AG20443 (cell line): ENCODE measurements at places on chromosomes 6 and 20.

DNA sequence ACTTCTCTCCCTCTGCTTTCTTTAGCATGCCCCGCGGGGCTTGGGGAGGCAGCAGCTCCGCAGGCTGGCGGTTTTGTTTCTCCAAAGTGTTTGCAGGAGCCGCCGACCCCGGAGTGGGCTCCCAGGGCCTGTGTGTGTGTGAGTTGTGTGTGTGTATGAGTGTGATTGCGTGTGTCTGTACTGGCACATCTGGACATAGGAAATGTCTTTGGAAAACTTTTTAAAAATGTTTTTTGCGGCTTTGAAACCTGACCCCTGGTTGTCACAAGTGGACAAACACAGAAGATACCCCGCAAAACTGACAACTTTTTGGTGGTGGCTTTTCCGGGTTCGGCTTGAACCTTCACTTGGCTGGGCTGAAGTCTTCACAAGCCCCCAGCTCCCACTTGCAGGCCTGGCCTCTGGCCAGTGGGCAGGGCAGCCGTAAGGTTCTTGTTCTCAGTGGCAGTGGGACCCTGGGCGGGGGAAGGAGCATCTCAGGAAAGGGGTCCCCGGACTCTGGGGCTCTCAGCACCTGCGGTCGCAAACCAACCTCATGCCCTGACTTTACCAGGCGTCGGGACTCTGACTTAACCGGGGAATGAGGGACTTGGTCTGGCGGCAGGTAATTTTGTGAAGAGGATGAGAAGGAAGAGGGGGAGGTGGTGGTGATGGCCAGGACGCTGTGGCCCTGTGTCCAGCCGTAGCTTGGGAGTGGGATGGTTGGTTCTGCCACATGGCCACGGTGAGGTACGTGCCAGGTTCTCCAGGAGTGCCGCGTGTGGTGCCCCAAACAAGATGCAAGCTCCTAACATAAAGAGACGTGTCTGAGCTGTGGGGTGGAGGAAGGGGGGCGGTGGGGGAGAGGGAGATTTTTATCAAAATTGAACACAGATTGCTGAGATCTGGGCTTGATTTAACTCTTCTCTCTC, 619 bp downstream of the DAAM2 start:
- DNase-seq: peak; percentile 32

DNA sequence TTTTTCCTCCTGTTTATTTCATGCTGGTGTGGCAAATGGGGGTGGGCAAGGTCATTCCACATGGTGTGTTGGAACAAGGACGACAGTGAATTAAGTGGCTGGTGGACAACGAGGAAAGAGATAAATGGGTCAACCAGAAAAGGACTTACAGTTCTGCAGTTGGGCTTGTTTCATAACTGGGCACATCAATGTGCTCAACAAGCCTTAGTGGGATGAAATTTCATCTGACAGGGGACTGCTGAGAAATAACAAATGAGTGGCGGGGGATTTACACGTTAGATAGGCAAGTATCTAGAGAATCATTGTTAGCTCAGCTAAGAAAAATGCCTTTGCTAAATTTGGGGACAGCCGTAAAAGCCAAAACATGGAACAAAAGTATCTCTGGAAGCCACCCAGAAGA, 163.6 kb downstream of the NRN1 start:
- DNase-seq: no peak

GRCh38 chr20:34581341-34582184, 23.0 kb downstream of the MAP1LC3A start:
- peak; percentile 68 for DNase-seq

GRCh38 chr6:105483492-105483891, 80.6 kb upstream of the PREP start:
- DNase-seq: peak; percentile 39

- no peak for DNase-seq
Observed at GRCh38 chr20:60573003-60573680, 614.9 kb downstream of the CDH26 start.

DNA sequence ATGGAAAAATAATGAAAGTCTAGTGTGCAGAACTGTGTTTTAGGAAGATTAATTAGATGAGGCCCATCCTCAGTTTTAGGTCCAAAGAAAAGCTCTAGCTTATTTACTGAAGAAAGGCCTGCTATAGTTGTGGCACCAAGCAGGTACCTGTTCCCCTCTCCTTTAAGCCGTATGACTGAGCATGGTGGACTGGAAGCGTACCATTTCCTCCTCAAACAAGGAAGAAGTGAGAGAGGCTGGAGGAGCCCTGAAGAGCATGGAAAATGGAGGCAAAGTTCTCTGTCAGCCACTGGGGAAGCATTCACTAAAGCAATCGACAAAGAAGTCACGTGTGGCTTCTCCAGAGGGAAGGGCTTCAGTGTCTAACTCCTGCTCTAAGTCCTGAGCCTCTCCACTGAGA, 100.2 kb downstream of the MAN1A1 start:
- no peak for DNase-seq

- DNase-seq: no peak
Observed at GRCh38 chr6:138923561-138923960, 64.5 kb downstream of the REPS1 start.

GRCh38 chr6:3211681-3212080, 15.8 kb downstream of the TUBB2B start:
- DNase-seq: peak; percentile 51

DNA sequence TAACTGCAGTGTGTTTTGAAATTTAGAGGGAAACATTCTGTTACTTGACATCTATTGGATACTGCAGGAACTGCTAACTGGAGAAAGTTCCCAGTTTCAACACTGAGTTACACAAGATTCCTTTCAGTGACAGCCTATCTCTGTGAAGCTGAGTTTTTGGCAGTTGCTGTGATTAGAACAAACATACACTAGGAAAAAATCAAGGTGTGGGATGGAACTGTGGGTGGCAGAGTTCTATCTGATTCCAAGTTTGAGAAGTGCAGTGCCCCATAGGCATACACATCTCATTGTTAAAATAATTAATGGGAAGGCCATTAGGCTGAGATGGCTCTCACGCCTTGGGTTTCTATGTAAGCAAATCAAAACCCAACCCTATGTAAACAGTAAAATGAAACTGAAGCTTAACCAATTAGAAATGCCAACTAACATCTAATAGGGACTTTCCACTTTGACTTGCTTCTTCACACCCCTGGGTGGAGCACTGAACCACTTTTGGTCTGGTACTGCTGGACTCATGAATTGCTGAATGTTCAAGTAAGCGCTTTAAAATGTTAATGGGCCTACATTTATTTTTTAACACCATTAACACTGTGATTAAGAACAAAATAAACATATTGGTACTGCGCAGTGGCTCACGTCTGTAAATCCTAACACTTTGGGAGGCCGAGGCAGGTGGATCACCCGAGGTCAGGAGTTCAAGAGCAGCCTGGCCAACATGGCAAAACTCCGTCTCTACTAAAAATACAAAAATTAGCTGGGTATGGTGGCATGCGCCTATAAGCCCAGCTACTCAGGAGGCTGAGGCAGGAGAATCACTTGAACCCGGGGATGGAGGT, 55.2 kb upstream of the TBC1D7 start:
- DNase-seq: peak; percentile 52

- DNase-seq: no peak
Observed at GRCh38 chr20:15756002-15756753, 817.1 kb downstream of the KIF16B start.

DNA sequence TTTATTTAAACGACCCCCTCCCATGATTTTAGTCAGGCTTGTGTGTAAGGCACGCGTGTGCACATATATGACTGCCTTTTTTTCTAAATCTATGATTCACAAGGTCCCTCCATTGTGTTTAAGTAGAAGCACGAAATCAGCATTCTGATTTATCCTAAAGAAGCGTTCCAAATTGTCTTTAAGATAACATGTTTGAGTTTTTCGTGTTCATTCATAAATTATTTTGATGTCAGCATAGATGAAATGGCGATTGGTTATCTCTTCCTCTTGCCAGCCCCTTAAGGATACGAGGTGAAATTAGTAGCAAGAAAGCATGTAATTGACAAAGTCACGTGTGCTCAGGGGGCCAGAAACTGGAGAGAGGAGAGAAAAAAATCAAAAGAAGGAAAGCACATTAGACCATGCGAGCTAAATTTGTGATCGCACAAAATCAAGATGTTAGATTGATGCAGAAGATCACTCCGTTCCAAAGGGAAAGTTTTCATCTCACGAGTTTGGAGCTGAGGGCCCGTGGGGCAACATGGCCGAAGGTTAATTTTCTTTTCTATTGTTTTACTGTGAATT, at the start of gene LIN28B:
TSS of gene LIN28B (plus strand) at position 377 of the 564 bp plus-strand sequence. CDS start at position 521, 144 bp downstream.
- DNase-seq: no peak

- no peak for DNase-seq
Observed at GRCh38 chr20:22492497-22492896, 91.9 kb downstream of the FOXA2 start.

- no peak for DNase-seq
Observed at GRCh38 chr6:130381012-130381411, 15.2 kb downstream of the TMEM200A start.

DNA sequence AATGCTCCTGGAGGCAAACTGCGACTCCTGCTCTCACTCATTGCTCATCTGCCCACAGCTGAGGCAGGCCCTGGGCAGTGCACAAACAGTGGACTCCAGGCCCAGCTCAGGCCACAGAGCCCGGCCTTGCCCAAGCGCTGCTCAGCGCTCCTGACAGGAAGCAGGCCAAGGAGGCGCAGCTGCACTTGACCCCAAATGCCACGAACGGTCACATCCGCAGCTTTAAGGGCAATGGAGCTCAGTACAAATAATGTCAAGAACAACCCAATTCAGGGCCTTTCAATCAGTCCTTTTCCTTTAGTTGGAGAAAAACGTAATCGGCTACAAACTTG, 33.8 kb downstream of the RRBP1 start:
- DNase-seq: peak; percentile 38

- DNase-seq: peak; percentile 73
Observed at GRCh38 chr6:11702500-11703130, 76.0 kb downstream of the ADTRP start.

- DNase-seq: no peak
Observed at GRCh38 chr6:87716928-87717614, 15.0 kb upstream of the AKIRIN2 start.

DNA sequence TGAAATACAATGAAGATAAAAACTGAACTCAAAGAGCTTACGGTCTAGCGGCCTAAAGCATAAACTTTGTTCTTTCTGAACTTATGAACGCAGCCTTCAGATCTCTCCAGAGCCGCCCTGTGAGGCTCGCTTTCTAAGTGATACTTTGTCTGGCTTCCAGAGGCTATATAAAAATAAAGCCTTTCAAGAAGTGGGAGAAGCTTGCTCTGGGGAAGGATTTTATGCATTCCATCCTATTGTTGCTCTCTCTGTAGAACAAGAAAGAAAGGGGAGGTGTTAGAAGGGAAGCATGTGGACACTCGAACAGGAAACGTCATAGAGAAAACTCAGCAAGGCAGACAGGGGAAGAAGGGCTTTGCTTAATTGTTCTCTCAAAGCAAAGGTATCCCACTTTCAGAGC, 77.0 kb downstream of the TBX18 start:
- DNase-seq: peak; percentile 33

GRCh38 chr6:151001387-151002056, 136.0 kb downstream of the MTHFD1L start:
- no peak for DNase-seq

DNA sequence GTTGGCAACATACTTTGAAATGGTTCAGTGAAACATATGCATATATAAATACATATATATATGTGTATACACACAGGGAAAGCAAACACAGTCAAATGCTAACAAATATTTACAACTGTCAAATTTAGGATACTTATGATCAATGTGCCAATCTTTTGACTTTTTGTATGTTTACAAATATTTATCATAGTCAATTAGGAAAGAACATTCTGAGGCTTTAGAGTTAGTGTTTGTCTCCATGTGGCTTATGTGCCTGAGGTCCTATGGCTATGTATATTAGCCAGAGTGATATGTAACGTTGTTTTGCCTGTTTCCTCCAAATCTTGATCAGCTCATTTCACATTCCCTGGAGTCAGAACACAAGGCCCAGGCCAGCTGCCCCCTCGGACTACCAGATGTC, 126.5 kb upstream of the MAN1A1 start:
- DNase-seq: no peak

DNA sequence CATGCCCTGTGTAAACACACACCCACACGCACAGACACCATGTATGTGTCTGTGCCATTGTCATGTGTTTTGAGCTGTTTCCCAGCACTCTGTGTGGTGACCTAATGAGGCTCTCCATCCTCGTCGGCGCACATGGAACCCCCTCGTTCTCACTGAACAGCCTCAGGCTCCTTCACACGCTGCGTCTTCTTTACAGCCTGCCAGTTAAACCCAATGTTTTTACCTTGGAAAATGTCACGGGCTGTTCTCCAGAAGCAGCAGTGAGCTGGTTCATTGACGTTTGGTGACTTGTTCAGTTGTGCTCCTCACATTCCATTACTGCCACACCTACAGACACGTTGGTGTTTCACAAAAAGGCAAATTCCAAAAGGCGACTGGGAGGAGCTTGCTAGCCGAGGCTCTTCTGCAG, 201.0 kb upstream of the FOXQ1 start:
- no peak for DNase-seq

- DNase-seq: no peak
Observed at GRCh38 chr6:18211338-18211737, 53.0 kb downstream of the DEK start.

- DNase-seq: no peak
Observed at GRCh38 chr6:55199239-55199638, 24.9 kb downstream of the HCRTR2 start.

DNA sequence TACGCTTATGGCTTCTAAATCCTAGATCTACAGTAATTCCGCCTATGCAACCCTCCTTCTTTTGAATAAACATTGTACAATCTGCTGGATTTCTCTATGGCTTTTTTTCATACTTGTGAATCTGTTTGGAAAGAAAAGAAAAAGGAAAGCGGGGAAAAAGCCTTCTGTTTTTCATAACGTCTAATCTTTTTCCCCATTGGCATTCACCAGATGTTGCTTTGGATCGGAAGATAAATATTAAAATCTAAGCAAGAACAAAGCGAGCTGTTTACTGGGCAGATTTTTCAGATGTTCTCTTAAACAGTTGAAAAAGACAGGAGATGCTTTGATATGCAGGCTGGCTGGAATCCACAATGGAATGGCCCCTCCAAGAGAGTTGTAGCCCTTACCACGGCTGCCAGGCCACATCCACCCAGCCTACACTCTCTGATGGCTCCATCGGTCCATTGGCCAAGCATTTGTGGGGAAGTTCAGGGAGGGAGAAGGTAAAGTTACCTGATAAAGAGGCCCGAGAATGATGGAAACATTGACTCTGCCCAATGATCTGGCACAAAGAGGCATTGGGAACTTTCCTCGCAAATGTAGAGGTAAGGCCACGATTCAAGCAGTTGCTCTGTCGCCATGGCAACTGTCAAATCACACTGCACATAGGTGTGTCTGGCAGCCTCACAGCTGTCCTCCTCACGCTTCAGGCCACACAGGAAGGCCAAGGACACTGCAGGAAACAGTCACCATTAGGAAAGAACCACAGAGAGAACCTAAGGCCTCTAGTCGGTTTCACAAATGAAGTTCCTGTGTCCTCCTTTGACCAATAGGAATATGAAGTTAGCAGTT, 70.3 kb downstream of the PKHD1 start:
- no peak for DNase-seq

DNA sequence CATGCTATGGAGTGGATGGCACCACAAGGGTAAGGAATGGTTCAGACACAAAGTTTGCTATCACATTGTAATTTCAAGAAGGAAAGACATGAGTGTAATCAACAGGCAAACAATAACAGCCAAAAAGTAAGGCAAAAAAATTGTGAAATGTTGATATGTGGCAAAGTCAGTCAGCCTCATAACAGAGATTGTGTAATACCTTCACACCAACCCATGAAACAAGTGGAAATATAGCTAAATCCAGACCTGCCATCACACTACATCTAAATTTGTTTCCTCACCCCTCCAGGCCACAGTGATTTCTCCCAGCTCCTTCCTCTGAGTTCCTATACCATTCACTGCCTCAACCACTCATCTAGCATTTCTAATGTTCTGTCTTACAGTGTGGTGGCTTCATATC, 37.3 kb downstream of the SIM1 start:
- no peak for DNase-seq

- no peak for DNase-seq
Observed at GRCh38 chr6:140271759-140272377, 897.4 kb upstream of the CITED2 start.
